ENCODE measurements at places on chromosomes 12 and 14.
A peak's percentile ranks its signal among the peaks of the same experiment; 100 is the strongest.

DNA sequence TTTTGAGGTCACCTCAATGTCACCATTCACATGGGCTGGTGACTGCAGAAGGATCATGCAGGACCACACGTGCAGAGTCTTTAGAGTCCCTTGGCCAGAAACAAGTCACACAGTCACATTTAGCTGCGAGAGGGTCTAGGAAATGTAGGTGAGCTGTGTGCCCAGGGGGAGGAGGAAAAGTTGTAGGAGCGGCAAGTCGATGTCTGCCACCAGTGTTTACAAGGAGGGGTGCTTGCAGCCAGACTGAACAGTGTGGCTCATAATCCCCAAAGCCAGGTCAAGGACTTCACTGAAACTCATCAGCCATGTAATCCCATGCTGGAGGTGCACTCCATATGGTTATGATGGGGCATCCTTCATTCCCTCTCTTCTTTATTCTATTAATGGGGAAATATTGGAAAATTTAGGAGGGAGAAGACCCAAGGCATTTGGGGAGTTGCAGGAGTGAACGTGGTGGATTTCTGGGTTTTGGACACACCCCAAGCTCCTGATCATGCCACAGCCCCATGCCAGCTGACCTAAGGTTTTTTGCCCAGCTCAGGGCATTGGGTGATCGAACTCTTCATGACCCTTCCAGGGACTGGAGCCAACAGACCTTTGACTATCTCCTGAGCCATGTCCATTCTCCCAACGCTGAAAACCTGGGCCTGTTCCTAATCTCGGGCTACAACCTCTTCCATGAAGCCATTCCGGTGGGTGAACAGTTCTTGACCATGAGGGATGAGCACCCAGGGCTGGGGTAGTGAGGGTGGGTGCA, 7.2 kb downstream of the DAO start:
- DNase-seq = no peak

GRCh38 chr12:115213538-115214016, 529.6 kb upstream of the TBX3 start:
- DNase-seq = no peak

- no peak for DNase-seq
Observed at GRCh38 chr14:92866901-92867865, 55.8 kb upstream of the CHGA start.

- no peak for DNase-seq
Observed at GRCh38 chr12:34033628-34034296, 11.5 kb downstream of the ALG10 start.

DNA sequence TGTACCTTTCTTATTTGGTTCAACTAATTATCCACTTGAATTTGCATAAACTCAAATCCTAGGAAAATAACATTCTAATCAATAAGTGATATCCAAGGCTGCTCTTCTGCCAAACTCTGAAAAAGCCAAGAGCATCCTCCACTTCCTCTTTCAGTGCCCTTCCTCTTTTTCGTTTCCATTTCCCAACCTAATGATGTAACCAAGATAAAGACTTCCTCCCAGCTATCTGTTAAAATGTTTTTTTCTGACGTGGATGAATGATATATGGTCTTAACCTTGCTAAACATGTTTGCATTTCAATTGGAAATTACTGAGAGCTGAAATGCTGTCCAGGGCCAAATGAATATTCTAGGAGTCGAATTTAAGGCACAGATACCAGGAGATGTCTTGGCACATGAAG, 459.5 kb upstream of the PDE3A start:
- no peak for DNase-seq

- DNase-seq = no peak
Observed at GRCh38 chr14:51182131-51182565, 57.9 kb upstream of the TMX1 start.

DNA sequence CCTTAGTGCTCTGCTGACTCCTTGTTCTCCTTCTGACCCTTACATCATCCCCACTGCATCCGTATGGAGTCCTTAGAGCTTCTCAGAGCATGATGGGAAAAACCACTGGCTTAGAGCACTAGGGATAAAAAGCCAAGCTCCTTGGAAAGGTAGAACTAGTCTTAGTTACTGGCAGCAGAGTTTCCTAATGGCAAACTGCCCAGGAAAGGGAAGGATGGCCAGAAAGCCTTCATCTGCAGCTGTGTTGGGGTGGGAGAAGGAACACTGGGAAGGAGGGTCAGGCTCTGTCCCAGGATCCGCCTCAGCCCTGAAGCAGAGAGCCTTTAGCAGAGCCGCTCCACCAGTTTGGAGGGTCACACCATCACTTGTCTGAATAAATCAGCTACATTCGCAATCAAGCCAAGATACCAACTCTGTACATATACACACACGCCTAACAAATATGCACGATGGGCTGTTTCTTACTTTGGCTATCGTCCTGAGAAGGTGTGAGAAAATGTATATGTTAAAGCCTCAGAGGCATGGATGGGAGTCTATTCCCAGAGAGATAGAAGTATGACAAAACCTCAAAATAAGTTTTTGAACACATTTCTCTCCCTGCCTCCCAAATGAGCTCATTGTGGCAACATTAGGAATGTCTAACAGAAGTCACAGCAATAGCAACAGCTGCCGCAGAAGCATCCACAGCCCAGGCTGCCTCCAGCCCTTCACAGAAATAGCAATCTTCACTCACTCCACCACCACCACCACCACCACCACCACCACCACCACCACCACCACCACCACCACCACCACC, 18.6 kb upstream of the GALNT8 start:
- DNase-seq = no peak

GRCh38 chr12:54160769-54161480, 27.9 kb downstream of the SMUG1 start:
- no peak for DNase-seq

GRCh38 chr14:91286530-91286937, 42.0 kb upstream of the GPR68 start:
- DNase-seq = peak; percentile 65

- no peak for DNase-seq
Observed at GRCh38 chr12:4807813-4808212, 87.6 kb downstream of the GALNT8 start.

DNA sequence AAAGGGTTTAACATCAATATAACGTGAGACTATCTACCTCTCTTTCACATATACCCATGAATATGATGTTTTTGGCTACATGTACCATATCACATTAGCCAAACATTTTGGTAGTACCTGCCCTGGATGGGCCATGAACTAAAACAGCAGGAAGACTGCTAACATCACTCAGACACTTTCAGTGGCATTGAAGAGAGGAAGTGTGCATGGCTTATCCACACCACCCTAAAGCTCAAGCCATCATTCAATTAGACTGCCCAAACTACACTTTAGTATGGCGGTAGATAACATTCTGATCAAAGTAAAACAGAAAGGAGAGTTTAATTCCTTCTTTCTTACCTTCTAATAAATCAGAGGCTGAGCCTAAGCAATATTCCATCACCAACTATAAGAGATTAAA, 103.0 kb downstream of the PEBP1 start:
- DNase-seq = no peak

DNA sequence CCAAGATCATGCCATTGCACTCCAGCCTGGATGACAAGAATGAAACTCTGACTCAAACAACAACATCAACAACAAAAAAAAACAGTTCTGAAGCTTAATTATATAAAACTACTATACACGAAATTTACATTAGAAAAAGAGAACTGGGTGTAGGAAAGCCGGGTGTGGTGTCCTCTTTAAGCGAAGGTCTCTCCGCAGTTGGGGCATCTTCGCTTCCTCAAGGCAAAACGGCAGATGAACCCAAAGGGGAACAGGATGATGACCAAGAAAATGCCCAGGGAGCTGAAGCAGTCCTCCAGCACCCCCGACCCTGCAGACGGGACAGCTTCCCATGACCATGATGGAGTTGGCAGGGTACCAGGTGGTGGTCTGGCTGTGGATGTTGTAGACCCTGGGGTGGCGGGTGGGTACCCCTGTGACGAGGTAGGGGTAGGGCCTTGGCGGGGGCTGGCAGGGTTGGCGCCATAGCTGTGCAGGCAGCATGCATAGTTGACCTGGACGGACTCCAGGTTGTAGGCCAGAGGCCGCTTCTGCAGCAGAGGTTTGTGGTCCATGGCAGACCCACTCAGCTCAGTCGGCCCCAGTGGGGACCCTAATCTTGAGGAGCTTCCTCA, 18.2 kb upstream of the BCAT1 start:
- no peak for DNase-seq

DNA sequence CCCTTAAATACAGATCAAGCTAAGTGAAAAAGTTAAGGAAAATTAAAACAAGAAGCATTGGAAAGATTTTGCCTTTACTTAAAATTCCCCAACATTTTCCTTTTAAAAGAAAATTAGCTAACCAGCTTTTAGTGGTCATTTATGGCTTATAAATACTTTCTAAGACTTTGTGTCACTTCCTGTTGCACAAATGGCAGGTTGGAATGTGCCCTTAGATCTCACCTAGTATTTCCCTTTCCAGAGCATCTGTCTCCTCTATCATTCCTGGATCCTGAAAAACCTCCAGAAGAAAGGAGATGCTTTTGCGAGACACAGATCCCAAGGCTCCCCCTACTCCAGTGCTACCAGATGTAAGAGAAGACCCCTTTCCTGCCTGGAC, 58.3 kb downstream of the ARF6 start:
- no peak for DNase-seq

- DNase-seq = no peak
Observed at GRCh38 chr12:96205908-96206307, 11.7 kb downstream of the ELK3 start.

DNA sequence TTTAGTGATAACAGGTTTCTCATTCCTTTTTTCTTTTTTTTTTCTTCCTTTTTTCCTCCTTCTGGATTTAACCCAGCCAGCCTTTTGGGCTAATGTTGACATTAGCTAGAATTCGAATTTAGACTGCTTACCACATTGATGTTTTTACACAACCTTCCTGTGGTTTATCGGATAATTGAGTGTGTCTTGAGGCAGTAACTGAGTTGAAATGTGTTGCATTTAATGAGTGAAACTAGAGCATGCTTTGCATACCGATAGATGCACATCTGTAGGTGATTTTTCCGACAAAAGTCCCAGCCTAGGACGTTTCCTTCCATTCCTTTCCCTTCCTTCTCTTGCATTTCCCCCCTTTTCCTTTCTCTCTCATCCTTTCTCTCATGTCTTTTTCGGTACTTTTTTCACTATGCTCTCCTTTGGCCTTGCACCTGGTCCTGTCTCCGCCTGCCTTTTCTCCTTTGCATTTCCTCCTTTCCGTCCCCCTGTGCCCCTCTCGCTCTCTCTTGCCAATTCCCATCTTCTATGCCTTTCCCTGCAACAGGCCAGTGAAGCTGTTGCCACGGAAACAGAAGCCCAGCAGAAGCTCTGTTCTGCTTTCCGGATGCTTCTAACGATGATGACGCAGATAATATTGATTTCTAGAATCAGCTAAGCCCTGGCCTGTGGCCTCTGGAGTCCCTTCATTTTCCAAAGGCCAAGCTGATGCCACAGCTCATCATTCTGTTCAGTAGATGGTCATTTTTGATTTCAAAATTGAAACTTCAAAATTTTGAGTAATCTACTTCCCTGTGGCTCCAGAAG, 76.1 kb downstream of the SLC25A47 start:
- DNase-seq = no peak

GRCh38 chr12:1206118-1206734, 215.2 kb downstream of the ERC1 start:
- DNase-seq = no peak

GRCh38 chr12:123024819-123025391, 44.4 kb downstream of the ARL6IP4 start:
- no peak for DNase-seq

DNA sequence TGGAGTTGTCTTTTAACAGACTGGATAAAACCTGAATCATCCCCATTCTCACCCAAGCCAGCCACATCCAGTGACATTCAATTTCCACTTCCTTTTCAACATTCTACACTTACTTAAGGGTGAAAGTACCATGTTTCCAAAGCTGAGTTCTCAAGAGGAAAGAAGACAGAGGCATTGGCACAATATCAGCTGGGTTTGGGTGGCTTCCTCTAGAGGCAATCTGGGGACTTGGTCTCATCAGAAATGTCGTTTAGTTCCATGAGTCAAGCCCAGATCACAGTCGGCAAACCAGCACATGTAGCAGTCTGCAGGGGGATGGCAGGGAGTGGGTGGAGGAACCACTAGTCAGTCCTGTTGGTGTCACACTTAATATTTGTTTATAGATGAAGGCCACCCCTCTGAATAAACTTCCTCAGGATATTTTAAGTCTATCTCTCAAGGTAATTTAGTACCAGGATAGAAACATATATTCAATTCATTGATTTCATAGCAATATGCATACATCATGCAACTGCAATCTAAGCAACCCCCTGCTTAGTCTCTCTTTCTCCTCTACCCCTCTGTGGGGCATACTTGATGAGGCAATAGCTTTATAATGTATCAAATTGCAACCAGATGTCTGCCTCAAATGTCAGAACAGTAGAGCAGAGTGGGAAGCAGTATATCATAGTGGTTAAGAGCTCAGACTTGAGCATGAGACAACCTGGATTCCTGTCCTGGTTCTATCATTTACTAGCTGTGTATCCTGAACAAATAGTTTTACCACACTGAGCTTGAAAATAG, 3.0 kb downstream of the SRRM4 start:
- DNase-seq = no peak

DNA sequence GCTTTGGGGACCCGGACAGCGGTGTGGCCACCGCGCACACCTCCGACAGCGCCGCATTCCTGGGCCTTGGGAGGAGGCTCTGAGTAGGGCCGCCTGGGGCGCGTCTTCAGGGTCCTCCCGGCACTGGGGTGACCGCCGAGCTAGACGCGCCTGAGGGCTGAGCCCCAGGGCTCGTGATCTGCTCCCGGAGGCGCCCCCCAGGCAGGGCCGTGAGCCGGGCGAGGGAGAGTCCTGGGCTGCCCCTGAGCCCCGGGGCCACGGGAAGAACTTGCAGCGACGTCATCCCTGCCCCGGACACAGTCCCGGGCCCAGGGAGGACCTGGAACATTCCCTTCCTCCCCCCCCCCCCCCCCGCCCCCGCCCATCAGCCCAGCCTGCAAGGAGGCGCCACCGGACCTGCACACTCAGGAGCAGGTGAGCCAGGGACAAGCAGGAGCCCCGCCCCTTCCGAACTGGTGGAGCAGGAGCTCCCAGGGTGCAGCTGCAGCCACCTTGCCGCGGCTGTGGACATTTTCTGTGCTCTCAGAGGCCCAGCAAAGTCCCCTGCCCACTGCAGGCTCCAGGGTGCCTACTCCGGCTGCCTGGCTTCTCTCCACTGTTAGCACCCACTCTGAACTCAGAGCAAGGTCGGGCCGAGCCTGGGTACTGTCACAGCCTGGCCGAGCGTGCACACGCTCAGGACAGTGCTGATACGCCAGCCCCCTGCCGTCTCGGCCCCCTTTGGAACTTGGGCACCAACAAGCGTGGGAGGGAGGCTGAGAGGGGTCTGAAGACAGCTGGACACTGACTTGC, 50.7 kb downstream of the A2M start:
- DNase-seq = no peak
